Tracheal epithelial cell (primary cell): ENCODE measurements at places on chromosomes 5 and 9. TPM values are rescaled to one million over a fixed set of nuclear protein-coding genes. Genes with fewer than 3 reads are reported as not detected.

SLC6A7 gene
- total RNA-seq = under 0.01 TPM in 1 of 2 replicates, not detected in the other

C5 gene
- 0.48 and 1.7 TPM in 2 replicates for total RNA-seq

GCNT4 gene
- total RNA-seq = 3.6 and 4.7 TPM in 2 replicates

PSMB7 gene
- total RNA-seq = 133 and 144 TPM in 2 replicates

HAND1 gene
- not detected in 2 replicates for total RNA-seq

POU5F2 gene
- under 0.01 and 0.43 TPM in 2 replicates for total RNA-seq

ANKRD18B gene
- total RNA-seq = 3.9 and 16.6 TPM in 2 replicates

TAS2R1 gene
- total RNA-seq = not detected in 2 replicates

HK3 gene
- total RNA-seq = not detected in 2 replicates

CAVIN4 gene
- total RNA-seq = under 0.01 and 0.24 TPM in 2 replicates

YIPF5 gene
- 74.0 and 79.3 TPM in 2 replicates for total RNA-seq

OR1Q1 gene
- total RNA-seq = not detected in 2 replicates

OSMR gene
- total RNA-seq = 38.8 and 77.6 TPM in 2 replicates

SHISAL2B gene
- total RNA-seq = not detected in 2 replicates

EQTN gene
- total RNA-seq = not detected in 2 replicates

DMRTA1 gene
- 2.2 and 3.4 TPM in 2 replicates for total RNA-seq

TMCO6 gene
- total RNA-seq = 9.9 and 26.2 TPM in 2 replicates

MYOZ3 gene
- under 0.01 and 0.24 TPM in 2 replicates for total RNA-seq

UBE2QL1 gene
- total RNA-seq = not detected in 2 replicates

JAK2 gene
- total RNA-seq = 5.8 and 11.7 TPM in 2 replicates

BAAT gene
- 0.24 TPM in 1 of 2 replicates, not detected in the other for total RNA-seq

NMUR2 gene
- total RNA-seq = not detected in 2 replicates

BASP1 gene
- total RNA-seq = 116 and 157 TPM in 2 replicates

CXCL14 gene
- 1.1 and 1.7 TPM in 2 replicates for total RNA-seq

PLPP7 gene
- total RNA-seq = 2.2 TPM in 1 of 2 replicates, not detected in the other

ZNF367 gene
- 0.85 and 2.2 TPM in 2 replicates for total RNA-seq

CDK5RAP2 gene
- 19.5 and 20.2 TPM in 2 replicates for total RNA-seq

PDE6A gene
- total RNA-seq = under 0.01 TPM in 1 of 2 replicates, not detected in the other

GAPVD1 gene
- 37.6 and 61.6 TPM in 2 replicates for total RNA-seq

TEX48 gene
- not detected in 2 replicates for total RNA-seq

SUSD1 gene
- total RNA-seq = 10.2 and 12.8 TPM in 2 replicates

FOXD1 gene
- total RNA-seq = 4.1 and 4.9 TPM in 2 replicates

CCL19 gene
- total RNA-seq = not detected in 2 replicates

GMCL2 gene
- total RNA-seq = not detected in 2 replicates

GRM6 gene
- total RNA-seq = not detected in 2 replicates

MCIDAS gene
- 0.48 TPM in 1 of 2 replicates, not detected in the other for total RNA-seq

FPGS gene
- total RNA-seq = 86.3 and 124 TPM in 2 replicates

SLU7 gene
- 36.9 and 69.6 TPM in 2 replicates for total RNA-seq

ERGIC1 gene
- 95.2 and 114 TPM in 2 replicates for total RNA-seq

PTTG1 gene
- total RNA-seq = 130 and 184 TPM in 2 replicates

TIMD4 gene
- total RNA-seq = 0.72 TPM in 1 of 2 replicates, not detected in the other

ZNG1A gene
- total RNA-seq = 20.5 and 38.8 TPM in 2 replicates

N4BP3 gene
- total RNA-seq = 3.8 and 4.8 TPM in 2 replicates

PCDHGA5 gene
- 0.24 TPM in 1 of 2 replicates, not detected in the other for total RNA-seq

BTNL8 gene
- 0.24 TPM in 1 of 2 replicates, not detected in the other for total RNA-seq
